ENCODE measurements at places on chromosomes 2 and 18.

GRCh38 chr18:39523281-39523680 is 1957.7 kb upstream of the CELF4 start:
- DNase-seq = no peak

DNA sequence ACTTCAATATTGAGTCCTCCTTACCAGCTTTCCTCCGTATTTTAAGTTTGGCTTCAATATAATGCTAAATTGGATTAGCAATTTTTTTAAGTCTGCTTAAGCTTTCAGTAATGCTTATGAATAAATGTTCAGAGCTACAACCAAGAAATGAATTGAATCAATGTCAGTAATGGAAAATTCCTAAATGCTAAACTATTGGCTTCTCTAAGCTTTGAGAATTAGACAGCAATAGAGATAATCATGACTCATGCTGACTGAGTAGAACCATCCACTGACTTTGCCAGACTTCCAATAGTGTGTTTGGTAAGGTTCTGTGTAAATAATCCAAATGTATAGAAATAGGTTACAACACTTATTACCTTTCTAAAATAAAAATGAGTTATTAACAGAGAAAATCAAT is 8.9 kb upstream of the PDE1A start:
- no peak for DNase-seq

- no peak for DNase-seq
Measured at GRCh38 chr2:159045545-159046454, 77.4 kb downstream of the TANC1 start.

DNA sequence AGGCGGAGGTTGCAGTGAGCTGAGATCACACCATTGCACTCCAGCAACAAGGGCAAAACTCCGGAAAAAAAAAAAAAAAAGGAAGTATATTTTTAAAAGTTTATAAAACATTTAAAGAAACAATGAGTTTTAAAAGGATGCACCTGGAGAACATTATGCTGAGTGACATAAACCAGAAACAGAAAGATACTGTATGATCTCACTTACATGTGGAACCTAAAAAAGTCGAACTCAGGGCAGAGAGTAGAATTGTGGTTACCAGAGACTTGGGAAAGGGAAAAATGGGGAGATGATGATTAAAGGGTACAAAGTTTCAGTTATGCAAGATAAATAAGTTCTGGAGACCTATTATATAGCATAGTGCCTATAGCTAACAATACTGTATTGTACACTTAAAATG is 52.8 kb upstream of the RTN4 start:
- DNase-seq = no peak

DNA sequence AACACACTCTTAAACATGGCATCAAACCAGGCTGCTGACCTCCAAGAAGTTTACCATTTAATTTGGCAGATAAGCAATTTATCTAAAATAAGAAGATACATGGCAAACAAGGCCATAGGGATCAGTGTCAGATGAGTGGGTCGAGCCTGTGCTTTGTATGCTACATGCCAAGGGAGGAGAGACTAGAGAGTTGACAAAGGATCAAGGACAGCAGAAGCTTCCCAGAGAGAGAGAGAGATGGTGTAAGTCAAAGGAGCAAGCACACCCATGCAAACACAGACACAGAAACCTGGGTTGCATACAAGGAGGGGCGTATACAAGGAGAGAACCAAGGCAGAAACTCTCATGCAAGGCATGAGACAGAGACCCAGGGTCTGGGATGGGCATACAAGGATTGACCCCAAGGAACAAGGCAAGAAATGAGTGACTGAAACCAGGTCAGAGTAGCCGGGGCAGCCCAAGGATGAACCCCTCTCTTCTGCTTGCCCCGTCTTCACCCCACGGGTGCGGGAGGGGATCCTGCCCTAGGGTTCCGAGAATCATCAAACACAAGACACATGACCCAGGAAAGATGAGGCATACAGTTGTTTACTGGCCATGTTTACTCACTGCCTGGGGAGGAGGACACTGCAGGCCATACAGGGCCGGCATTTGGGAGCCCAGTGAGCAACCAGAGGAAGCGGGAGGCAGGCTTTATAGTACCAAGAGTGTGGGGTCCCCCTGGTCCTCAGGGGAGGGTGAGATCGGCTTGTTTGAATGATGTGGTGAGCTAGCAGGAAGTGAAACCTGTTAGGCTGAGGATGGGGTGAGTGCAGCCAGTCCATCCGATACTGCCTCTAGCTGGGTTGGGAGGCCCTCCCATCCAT is 529.2 kb upstream of the ID2 start:
- no peak for DNase-seq

DNA sequence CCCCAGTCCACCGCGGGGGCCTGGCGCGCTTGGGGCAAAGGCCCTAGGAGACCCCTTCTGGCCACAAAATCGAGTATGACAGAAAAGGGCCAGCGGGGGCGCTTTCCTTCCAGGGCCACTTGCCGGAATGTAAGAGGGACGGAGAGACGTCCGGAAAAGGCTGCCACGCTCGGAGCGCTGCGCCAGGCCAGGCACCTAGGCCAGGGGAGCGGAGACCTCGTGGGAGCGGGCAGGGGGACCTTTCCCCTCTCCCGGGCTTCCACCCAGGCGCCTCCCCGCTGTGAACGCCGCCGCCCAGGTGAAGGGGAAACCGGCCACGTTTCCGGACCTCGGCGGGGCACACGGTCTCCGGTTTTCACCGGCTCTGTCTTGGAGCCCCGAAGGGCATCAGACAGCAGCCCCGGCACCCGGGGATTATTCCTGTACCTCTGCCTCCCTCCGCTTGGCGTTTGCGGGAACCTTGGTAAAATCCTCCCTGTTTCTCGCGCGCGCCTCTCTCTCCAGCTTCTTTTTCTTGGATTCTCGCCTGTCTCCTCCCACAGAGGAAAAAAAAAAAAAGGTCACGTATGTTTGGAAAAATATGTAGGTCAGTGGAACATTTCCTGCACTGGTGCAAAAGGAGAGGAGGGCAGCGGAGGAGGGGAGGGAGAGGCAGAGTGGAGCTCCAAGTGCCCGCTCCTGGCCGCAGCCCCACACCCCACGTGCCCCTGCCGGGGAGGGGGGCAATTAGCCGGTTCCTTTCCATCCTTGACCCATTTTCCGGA is 1.2 kb upstream of the NPAS2 start:
- no peak for DNase-seq

DNA sequence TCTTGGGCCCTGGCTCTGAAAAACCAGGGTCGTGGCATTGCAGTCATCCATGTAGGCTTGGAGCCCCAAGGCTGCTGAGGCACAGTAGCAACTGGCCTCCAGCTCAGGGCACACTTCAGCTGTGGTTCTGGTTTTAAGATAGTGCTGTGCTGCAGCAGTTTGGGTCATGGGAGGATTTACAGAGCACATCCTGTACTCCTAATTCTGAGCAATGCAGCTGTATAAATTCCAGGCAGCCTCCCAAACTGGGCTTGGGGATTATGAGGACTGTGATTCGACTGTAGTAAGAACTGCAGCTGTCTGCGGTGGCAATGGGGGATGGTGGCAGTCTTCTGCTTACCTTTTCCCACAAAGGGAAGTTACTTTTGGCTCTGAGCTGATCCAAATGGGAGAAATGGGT is 536.3 kb upstream of the GCFC2 start:
- no peak for DNase-seq

Measured in stimulated activated CD4-positive, alpha-beta T cell treated with anti-CD3 and anti-CD28 coated beads, Interleukin-1b, Interleukin-23, amount 100 ng/mL, for 1 hour (primary cell).